Hippocampal formation (tissue), 2 donors: ENCODE measurements at places on chromosomes 7 and 10.

GRCh38 chr7:94409200-94409948 lies 14.7 kb downstream of the COL1A2 start:
- DNase-seq, result no peak

GRCh38 chr7:44220358-44221112 lies 19.8 kb downstream of the YKT6 start:
- DNase-seq, result no peak

DNA sequence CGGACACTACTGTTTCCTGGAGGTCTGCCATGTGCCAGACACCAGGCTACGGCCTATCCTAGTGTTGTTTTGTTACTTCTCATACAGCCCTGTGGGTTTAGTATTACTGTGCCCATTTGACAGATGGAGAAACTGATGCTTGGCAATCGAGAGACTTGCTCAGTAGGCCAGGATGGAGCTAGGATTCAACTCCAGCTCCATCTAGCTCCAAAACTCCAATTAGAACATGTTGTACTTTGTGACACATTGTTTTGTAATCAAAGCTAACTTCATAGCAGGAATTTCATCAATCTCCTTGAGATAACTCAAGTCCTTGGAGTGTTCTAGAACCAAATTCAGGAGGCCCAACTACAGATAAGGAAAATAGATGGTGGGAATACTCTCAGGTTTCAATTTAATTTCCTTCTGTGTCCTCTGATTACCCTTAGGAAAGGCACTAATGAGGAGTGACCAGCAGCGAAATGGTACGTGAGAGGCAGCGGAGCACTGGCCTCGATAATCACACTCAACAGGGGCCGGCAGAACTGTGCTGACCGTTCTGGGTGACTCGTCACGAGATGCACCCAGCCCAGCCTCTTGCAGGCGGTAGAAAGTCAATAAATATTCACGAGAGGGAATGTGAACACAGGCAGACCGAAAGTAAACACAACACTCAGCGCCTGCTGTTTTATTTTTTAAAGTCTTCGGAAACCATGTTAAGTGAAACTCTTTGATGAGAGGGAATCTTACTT lies 269.6 kb upstream of the NEBL start:
- no peak for DNase-seq

- no peak for DNase-seq
Observed at GRCh38 chr7:15167912-15168311, 265.4 kb upstream of the DGKB start.

- DNase-seq, result no peak
Observed at GRCh38 chr7:18128846-18129245, 101.2 kb upstream of the PRPS1L1 start.

DNA sequence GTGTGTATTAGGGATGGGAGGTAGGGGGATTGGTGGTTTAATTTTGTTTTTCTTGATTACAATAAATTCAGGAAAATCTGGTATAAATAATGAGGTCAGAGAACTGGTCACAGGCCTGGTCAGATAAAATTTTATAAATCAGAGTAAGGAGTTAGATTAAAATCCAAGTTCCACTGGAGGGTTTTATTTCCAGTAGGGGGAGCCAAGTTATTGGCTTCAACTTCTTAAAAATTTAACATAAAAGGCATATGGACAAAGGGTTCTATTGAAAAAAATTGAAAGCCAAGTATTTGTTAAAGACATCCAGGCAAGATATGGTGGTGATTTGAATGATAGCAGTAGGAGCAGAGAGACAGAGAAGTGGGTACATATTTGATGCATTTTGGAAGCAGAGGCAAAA lies 763.3 kb downstream of the SORCS1 start:
- DNase-seq, result no peak

DNA sequence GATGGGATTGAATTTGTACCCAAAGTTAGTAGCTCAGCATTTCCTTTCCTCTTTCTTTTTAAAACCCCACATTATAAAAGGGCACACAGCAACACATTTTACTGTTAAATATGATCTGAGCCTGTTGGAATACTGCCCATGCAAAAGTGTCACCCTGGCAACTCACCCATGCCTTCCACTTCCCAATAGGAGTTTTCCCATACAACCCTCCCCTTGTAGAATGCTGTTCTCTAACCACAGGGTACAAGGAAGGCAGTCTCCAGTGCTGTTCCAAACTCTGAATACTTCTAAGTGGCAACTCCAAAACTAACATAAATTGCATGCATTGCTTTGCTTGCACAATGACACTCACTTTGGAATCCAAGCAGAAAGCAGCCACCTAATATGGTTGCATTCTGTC lies 60.8 kb downstream of the NRCAM start:
- no peak for DNase-seq
